OCI-M1 (cell line): ENCODE measurements at places on chromosomes 3 and 15.
A peak's percentile ranks its signal among the peaks of the same experiment; 100 is the strongest.

GRCh38 chr15:37221671-37222145, 121.4 kb upstream of the MEIS2 start:
- peak; percentile 8 for DNase-seq

DNA sequence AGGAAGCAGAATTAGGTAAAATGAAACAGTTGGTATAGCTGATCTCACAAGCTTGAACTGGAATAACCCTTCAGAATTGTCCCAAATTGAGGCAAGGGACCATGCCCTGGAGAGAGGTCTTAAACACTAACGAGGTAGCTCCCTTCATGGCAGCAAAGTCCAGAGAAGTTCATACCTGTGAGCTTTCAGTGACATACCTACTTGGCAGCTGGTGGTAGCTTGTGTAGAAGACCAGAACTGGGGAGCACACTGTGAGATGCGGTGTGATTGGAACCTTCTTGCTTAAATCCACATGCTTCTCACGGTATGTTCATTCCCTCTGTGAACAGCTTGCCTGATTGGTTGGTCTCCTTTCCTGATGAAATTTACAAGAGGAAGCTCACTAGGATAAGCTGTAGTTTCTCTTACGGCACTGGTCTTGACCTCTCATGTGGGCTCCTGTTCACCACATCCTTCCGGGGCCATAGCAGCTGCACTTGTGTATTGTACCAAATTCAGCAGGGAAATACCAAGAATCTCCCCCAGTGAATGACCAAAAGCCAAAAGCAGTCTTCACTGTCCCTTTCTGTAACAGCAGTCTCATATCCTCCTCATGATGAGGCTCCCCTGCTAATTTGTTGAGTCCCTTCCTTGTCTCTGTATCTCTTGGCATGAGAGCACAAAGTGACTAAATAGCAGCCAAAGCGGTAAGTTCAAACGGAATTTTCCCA, 483.7 kb upstream of the FRG2C start:
- no peak for DNase-seq

- no peak for DNase-seq
These were observed 11.6 kb downstream of the PHLDB2 start for GRCh38 chr3:111870620-111871019.

- peak; percentile 39 for DNase-seq
These were observed 181.5 kb upstream of the LMCD1 start for GRCh38 chr3:8319935-8320634.
